ENCODE measurements at places on chromosomes 2 and 18.

DNA sequence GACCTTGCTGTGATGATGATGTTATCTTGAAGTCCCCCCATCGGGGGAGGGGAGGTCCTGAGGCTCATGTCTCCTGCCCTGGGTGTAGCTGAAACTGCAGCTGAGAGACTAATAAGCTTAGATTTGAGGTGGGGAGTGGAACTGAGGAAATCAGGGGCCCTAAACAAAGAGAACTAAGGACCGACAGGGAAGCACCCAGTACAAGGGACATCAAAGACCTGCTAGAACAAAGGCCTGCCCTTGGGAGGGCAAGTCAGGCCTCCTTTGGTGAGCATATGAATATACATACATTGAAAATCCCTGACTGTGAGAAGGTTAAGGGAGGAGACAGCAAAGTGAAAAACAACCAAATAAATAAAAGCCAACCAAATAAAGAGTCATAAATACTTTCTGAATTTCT is 1132.5 kb upstream of the CELF4 start:
- DNase-seq, result no peak

- DNase-seq, result no peak
Measured at GRCh38 chr2:182372661-182373060, 54.2 kb downstream of the PDE1A start.

GRCh38 chr2:156192468-156192867 is 140.1 kb downstream of the NR4A2 start:
- DNase-seq, result peak; percentile 6

DNA sequence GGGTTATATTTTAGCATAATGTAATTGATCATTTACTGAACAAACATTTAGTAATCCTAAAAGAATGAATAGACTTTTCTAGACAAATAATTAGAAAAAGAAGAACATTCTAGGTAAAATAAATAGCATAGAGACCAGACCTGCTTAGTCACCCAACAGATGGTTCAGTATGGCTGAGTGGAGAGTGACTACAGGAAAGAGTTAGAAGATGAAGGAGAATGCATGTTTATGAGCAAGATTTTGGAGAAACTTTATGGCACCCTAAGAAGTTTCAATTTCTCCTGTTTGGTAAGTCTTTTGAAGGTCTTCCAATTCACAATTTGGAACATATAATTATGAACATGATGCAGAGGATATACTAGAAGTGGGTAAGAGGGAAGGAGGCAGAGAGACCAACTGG is 32.9 kb downstream of the FAP start:
- no peak for DNase-seq

DNA sequence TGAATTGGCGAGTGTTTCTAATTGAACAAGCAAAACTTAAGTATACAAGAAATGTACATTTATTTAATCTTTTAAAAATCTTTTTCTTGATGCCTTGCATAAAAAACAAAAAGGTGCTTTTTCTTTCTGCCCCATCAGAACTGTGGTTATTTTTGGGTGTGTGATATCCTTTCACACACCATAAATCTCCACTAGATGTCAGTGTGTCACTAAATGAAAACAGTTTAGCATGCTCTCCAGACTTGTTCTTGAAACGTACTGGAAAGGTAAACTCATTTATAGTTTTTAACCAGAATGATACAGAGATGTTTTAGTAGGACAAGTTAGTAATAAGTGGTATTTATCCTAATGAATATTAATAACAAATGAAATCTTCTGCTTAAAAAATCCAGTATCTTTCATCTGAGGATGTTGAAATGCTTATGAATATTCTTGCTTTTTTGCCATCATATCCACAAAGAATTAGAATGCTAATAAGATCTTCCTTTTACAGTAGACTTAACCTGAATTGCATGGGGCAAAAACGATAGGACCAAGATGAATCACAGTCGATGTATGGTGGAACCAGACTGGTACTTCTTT is 96.8 kb downstream of the UBE2E3 start:
- peak; percentile 88 for DNase-seq

DNA sequence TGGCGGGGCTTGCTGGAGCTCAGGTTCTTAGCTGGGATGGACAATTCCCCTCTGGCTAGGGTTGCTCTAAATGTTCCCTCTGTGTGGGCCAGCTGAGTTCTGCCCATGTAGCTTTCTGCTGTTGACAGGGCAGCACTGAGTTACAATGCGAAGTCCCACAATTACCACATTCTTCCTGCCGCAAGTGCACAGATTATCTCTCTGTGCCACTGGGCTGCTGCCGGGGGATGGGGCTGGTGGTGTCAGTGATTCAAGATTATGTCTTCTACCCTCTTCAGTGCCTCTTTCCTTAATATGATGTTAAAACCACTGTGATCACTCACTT is 708.1 kb downstream of the SLC4A3 start:
- no peak for DNase-seq

- DNase-seq, result no peak
Measured at GRCh38 chr18:61549416-61549815, 216.2 kb downstream of the CDH20 start.

DNA sequence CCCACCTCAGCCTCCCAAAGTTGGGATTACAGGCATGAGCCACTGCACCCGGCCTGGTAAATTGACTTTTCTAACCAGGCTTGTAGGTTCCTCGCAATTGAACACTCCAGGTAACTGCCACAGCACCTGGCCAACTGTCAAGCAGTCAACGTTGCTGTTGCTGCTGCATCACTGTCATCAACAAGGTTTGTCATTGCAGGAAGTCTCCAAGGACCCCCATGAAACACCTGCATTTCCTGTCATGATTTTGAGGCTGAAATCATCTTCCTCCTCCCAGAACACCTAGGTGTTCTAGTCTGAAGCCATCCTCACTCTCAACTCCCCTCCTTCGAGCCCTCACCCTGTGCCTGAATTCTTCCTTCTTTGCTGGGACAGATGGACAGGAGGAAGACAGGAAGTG is 29.7 kb downstream of the GYPC start:
- DNase-seq, result no peak

DNA sequence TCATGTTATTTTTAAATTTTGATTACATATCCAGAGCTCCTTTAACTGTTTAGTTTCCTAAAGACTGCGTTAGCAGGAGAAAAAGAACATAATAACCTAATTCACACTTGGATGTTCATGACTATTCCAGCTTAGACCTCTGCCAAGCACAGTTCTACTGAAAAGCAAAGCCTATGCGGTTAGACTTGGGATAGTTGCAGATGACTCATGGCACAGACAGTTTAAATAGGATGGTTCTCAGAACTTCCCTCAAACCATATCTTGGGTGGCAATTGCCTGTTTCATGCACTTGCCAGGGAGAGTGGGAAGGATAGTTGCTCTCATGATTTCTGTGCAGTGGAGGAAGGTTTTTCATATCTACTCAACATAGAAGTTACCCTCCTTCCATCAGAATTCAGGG is 149.7 kb upstream of the KLHL29 start:
- DNase-seq, result no peak

DNA sequence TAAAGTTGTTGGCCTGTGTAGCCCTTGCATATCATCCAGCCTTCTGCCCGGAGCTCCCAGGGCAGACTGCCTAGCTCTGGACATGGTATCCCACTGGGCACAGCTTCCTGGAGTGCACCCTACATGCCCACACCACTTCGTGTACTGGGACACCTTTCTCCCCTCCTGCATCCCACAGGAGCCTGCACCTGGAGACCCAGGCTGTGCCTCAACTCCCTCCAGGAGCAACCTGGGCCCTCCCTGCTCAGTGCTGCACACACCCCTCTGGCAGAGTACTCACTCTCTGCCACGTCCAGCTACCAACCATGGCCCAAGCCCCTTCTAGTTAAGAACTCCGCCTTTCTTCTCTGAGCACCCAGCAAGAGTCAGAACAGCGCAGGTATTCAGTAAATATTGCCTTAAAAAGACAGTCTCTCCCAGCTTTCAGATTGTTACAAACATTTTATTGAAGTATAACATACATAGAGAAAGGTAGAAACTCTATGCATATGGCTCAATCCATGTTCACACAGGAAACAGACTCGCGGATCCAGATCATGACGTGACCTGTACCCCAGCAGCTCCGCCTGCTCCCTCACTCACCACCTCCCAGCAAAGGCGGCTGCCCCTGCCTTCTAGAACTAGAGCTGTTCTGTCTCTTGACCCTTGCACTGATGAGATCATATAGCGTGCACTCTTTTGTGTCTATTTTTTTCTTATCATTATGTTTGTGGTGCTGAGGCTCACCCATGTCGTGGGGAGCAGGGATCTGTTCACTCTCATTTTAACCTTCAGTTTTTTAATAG is 98.4 kb upstream of the MYCN start:
- DNase-seq, result no peak

DNA sequence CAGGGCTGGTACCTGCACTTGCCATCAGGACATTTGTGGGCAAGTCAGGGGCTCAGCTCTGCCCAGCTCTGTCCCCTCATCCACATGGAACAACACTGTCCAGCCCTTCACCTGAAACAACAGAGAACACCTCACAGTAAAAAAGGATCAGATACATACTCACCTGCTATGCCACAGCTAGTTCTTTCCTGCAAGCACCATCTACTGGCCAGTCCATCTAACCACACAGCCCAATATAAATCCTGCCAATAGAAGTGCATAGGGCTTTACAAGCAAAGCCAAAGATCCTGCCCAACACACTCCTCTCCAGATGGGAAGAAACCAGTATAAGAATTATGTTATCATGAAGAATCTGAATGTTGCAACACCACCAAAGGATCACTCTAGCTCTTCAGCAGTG is 52.2 kb upstream of the GALNT13 start:
- DNase-seq, result no peak

DNA sequence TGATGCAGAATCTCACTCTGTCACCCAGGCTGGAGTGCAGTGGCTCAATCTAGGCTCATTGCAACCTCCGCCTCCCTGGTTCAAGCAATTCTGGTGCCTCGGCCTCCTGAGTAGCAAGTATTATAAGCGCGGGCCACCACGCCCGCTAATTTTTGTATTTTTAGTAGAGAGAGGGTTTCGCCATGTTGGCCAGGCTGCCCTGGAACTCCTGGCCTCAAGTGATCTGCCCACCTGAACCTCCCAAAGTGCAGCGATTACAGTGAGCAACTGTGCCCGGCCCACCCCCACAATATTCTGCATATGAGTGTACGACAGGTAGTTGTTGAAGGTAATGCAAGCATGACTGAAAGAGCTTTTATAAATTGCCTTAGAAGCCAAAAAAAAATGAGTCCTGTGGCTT is 1.2 kb downstream of the WDR75 start:
- DNase-seq, result no peak

GRCh38 chr2:108404784-108405397 is 27.1 kb downstream of the SULT1C4 start:
- no peak for DNase-seq

DNA sequence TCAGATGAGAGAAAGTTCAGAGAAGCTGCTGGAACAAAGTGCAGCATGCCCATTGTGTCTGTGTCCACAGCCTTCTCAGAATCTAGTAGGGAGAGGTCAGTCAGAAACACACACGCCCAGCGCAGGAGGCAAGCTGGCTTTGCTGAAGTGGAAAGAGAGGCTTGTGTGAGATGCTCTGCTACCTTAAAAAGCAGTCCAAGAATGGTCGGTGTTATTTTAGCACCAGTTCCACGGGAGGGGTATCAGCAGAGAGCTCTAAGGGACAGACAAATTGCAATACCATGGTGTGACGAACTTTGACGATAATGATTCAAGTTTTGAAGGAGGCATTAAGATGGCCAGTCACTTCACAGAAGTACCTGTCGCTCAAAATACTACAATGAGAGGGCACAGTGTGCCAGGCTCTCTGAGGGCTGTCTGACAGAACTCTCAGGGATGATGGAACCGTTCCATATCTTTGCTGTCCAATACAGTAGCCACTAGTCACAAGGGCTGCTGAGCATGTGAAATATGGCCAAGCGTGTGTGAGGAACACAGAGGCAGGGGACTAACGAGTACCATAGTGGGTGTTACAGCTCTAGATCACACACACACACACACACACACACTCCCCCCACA is 237.5 kb upstream of the TMEM200C start:
- DNase-seq, result no peak

- DNase-seq, result no peak
Measured at GRCh38 chr2:234689911-234690379, 193.1 kb upstream of the ARL4C start.

DNA sequence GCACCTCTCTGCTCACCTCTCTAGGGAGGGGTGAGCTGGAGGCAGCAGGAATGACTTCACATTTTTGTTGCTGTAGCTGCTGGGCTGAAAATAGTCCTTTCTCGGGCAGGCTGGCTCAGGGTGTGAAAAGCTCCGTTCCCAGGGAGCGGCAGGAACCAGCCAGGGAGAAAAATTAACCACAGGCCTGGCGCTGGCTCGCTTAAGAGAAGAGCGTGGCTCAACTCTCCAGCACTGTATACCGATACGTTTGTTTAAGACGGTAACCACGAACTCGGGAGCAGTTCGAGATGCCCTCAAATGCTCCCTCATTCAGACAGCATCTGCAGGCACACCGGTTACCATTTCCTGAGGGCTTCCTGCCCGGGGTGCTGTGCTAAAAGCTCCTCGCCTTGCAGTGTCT is 129.6 kb downstream of the CELF4 start:
- DNase-seq, result no peak

DNA sequence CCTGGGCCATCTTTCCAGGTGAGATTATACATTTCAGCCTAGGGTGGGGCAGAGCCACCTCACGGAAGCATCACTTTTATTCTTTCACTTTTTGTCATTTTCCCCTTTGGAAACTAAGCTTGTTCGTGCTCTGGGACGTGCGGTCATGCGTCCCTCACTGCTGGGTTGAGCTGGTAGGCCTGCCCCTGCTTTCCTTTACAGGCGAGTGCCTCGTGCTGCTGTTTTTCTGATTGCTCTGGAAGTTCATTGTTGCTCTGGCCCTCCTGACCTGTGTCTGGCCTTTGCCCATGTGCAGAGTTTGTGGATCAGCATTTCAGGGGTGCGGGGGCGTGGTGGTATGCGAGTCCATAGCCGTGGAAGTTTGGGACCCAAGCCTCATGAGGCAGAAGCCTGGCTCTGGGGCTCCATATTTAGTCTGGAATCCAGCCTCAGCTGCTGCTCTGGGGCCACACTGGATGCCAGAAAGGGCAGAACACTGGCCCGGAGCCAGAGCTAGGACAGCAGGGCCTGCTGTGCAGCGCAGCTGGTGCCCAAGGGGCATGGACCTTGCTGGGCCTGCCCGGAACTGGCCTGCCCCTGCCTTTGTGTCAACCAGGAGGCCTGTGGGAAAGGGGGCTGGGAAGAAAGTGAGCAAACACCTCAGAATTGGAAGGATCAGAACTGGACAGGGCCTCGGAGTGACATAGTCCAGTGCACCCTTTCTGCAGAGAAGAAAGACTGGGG is 51.1 kb downstream of the CTIF start:
- DNase-seq, result no peak

DNA sequence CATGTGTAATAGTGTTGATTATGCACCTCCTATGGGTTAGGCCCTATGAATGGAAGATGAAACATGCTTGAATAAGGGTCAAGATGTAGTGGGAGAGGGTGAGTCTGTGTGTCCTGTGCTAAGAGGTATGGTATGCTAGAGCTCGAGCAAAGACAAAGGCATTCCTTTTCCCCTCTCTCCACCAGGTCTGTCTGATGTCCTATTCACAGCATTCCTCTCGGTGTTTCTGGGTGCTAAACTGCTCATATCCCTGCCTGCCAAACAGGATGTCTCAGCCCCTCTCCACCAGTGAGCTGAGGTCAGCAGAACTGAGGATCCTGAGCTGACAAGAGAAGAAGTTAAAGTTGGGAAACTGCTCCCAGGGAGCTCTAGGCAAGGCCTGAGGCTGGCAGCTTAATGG is 344.9 kb downstream of the TSN start:
- DNase-seq, result no peak

- no peak for DNase-seq
Measured at GRCh38 chr2:64942693-64943092, 46.5 kb upstream of the SLC1A4 start.

Measured in hematopoietic multipotent progenitor cell treated with erythropoietin and hydrocortisone succinate and interleukin-3 and kit ligand, for 6 days (in vitro differentiated cells).